Activated T-cell treated with anti-CD3 and anti-CD28 coated beads for 4 hours (primary cell): ENCODE measurements at places on chromosomes 11 and 22.

DNA sequence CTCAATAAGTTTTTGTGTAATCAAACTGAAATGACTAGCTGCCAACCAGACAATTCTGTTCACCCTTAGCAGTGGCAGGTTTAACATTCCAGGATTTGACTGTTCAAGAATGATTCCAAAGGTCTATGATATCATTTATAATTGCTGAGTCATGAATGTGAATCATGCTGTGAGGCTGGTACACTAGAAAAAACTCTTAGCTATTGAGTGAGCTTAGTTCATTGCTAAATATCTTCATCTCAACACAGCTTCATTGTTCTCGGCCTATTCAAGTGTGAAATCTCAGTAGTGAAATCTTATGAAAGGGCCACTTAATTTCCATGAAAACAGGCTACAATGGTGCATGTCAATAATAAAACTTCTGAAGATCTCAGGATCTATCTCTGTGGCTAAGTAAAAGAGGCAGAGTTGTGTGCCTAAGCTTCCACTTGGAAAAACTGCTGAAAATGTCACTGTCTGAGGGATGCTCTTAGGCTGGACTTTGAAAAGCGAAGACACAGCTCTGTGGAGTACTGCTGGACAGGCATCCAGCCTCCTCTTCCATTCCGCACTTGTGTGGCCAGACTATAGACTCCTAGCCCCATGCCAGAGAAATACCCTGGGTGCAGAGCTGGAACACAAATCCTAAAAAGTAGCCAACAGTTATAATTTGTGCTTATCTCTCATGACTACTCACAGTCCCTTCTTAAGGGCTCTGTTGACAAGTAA is 12.8 kb downstream of the AQP11 start:
- DNase-seq = no peak

GRCh38 chr22:40182231-40182835 is 4.6 kb downstream of the TNRC6B start:
- no peak for DNase-seq

- no peak for DNase-seq
These were observed 49.0 kb downstream of the MUC15 start for GRCh38 chr11:26522912-26523610.

DNA sequence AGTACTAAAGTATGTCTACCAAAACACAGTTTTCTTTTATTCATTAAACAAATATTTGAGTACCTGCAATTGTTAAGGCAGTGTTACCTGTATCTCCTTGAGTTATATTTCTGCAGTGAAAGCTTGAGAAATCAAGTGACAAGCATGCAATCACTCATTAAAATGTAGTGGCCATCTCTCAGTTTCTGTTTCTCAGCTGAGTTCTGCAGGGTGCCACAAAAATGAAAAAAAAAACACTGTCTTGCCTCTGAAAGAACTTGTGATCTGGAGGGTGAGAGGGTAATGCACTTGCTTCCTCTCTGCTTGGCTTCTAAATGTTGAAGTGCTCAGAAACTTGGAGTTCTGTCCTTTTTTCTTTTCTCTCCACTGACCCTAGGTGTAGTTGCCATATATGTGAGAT is 6.8 kb downstream of the QSER1 start:
- no peak for DNase-seq

GRCh38 chr11:64081745-64082442 is 46.2 kb downstream of the FLRT1 start:
- DNase-seq = no peak

DNA sequence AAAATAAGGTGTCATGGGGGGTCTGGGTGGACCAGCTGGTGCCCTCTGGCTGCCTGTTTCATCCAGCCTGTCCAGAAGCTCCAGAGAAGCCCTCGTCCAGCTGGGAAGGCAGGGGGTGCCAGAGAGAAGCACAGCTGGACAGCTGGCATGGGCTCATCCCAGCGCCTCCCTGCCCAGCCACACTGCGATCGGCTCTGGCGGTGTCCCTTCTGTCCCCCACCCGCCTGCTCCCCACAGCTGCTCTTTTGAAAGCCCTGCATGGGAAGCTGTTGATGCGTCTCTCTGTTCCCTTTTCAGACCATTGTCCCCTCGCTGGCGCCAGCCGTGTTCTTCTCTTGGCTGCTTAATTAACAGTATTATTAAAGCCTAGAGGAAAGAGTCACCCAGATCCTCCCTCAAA is 86.5 kb downstream of the MN1 start:
- DNase-seq = no peak

GRCh38 chr22:19842393-19843106 is 12.1 kb downstream of the GNB1L start:
- no peak for DNase-seq

DNA sequence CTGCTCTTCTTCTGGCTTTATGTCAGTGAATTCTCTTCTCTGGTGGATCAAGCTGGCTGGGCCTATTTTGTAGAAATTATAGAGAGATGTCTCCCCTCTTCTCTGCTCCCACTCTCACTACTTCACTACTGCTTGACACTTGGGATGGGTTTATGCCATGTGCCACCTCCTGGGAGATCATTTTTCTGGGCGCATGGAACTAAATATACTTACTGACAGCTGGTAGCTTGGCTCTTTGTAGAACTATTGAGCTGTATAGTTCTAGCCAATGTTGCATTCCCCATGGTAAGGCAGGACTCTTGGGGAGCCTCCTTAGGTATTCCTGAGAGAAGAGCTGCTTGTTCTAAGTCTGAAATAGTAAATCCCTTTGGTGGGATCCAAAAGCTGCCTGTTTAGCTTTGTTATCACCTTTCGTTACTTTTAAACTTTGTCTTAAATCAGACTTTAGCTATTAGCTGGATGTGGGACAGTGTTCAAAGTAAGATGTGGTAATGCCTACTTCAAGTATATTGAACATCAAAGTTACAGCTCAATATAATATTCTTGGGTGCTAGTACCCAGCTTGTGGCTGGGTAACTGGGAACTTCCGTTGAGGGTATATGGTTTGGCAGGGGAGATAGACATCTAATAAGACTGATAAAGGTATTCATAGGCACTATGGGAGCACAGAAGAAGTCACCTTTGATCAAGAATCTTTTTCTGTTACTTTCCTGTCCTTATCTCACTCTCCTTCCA is 87.5 kb upstream of the RRM1 start:
- DNase-seq = no peak

- no peak for DNase-seq
These were observed 143.2 kb downstream of the OPCML start for GRCh38 chr11:133388975-133389568.

- no peak for DNase-seq
These were observed 52.4 kb downstream of the LRRC74B start for GRCh38 chr22:21098099-21098671.

DNA sequence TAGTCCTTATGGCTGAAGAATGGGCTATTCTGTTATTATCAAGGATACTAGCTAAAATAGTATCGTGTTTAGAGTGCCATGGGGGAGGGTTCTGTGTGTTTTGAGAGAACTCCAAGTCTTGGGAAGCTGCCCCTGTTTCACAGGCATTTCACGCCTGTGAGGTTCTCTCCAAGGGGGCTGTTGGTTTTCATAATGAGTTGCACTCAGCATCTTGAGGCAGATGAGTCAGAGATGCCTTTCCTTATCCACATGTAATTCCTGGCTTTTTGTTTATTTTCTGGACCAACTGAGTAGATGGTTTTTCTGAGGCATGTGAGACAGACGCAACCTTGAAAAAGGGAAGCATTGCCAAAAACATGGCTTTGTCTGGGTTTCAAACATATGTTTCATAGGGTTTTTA is 203.7 kb downstream of the ARHGAP42 start:
- no peak for DNase-seq
